ENCODE measurements at places on chromosomes 2 and 18. TPM values are rescaled to one million over a fixed set of nuclear protein-coding genes. Genes with fewer than 3 reads are reported as not detected.

GRCh38 chr2:132276571-132276981 is 114.8 kb upstream of the ANKRD30BL start:
- DNase-seq, result no peak

- no peak for DNase-seq
Measured at GRCh38 chr2:227674485-227674884, 7.9 kb downstream of the SCYGR5 start.

EPHA4 gene
- 72.6 TPM for total RNA-seq

DYNAP gene
- total RNA-seq, result not detected

- no peak for DNase-seq
Measured at GRCh38 chr18:24064391-24065100, 50.0 kb downstream of the TTC39C start.

DNA sequence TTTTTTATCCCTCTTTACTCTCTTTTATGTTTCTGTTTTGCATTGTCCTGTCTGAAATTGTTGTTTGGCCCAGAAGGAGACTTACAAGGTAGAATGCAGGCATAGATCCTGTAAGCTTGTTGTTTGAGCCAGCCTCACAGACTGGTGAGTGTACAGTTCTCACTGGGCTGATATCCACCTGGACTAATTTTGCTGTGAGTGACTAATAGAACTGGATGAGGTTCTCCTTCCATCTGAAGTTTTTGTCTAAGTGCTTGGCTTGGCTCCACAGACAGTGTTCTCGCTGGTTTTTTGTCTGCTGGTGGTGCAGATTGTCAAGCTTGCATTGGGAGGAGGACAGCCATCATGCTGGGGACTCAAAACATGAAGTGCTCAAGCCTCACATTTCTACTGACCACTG is 495.7 kb downstream of the TSN start:
- no peak for DNase-seq

DNA sequence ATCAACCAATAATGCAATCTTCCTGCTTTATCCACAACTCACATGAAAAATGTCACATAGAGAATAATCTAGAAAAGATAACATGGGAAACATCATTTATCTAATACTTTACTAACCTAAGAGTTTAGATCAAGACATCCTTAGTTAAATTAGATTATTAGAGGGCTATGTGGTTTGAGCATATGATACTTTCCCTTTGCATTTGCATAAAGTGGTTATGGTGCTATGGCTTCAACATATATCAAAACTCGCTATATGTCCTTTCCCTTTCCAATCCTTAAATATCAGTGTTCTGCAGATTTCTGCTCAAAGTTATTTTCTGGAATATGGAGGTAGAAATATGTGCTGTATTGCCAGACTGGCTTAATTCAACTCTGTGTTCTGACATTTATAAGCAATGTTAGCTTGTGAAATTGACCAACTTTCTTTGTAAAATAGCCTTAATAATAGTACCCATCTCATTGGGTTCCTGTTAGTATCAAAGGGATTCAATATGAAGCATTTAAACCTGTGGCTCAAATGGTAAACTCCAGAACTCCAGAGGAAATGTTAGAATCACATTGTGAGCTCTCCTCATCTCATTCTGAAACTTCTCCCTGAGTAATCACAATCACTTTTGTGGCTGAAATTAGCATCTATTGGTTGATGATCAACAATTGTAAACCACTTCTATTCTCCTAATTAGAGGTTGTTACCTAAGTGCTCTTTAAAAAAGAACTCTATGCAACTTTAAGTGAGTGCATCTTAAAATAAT is 1089.9 kb upstream of the SLC39A10 start:
- no peak for DNase-seq

NYAP2 gene
- 0.05 TPM for total RNA-seq

TRAPPC12 gene
- total RNA-seq, result 67.5 TPM

DNA sequence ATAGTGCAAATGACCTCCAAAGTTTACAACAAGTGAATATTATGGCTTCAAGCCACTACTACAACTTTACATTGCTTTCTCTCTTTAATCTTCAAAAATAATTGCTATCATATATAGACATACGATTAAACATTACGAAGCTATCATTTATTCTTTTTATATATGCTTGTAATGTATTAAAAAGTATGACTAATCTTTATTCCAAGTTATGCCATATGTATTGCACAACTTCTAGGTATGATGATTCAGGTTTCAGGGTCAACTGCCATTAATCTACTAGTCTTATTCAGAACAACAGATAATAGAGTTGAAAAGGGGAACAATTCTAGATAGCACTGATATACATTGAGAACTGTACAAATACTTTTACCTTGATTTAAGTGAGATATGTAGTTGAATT is 506.2 kb upstream of the TMEFF2 start:
- DNase-seq, result no peak

GRCh38 chr2:193778293-193778692 is 1583.6 kb upstream of the TMEFF2 start:
- no peak for DNase-seq

DNA sequence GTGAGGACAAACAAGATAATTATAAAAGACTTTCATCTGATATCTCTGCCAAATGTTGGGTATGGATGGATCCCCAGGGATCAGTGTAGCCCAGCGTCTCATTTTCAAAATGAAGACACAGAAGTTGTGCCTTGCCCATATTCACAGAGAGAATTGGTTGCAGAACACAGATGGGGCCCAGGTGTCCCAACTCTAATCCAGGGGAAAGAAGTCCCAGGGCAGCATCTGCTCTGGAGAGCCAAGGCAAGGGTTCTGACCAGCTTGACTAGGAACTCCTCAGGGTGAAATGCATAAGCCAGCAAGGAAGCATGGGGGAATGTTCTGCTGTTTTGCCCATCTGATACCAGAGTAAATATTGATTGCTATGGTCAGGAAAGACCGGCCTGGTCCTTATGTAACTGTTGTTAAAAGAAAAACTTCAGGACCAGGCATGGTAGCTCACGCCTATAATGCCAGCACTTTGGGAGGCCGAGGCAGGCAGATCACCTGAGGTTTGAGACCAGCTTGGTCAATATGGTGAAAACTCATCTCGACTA is 68.7 kb upstream of the CABLES1 start:
- no peak for DNase-seq

DNA sequence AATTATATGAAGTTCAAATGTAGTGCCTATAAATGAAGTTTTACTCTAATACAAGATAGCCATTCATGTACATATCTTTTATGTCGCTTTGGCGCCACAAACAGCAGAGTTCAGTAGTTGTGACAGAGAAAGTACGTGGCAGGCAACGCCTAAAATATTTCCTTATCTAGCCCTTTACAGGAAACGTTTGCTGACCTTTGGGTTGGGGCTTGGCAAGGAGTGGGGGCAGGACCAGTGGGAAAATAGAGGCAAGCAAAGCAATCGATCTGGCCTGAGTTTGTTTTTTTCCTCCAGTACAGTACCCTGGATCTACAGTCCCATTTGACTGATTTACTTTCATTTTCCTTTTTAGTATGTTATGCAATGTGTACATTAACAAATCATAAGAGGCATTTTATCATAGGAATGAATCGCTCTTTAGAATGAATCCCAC is 13.1 kb downstream of the CCDC68 start:
- DNase-seq, result no peak

DNA sequence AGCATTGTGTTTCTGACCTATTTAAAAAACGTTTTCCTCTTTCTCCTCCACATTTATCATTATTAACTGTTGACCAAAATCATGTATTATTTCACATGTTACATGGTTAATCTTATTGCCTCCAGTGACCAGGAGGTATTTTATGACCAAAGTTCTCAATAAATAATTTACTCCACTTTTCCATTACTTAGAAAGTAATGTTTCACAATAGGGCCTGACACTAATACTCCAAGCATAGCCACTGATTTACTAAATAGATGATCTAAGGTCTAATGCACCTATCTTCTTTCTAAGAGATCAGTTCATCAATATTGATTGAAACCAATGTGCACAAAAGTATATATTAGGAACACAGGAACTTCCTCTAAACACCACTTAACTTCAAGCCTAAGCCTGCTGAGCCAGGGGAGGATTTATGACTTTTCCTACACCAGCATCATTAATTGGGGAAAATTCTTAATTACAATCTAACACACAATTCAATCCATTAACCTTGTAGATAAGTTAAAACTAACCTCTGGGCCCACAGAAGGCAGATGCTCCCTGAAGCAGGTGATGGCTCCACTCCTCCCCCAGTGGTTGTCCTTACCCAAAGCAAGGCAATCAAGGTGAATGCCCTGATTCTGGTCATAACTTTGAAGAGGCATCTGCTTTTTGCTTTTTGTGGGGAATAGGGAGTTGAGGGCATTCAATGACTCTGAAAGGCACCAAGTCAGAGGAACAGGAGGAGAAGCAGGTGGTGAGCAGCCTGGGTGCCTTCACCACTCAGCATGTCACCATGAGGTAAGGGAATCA is 33.9 kb downstream of the RBMS1 start:
- no peak for DNase-seq

MERTK gene
- total RNA-seq, result 5.8 TPM

GCG gene
- not detected for total RNA-seq

CCL20 gene
- not detected for total RNA-seq

DNA sequence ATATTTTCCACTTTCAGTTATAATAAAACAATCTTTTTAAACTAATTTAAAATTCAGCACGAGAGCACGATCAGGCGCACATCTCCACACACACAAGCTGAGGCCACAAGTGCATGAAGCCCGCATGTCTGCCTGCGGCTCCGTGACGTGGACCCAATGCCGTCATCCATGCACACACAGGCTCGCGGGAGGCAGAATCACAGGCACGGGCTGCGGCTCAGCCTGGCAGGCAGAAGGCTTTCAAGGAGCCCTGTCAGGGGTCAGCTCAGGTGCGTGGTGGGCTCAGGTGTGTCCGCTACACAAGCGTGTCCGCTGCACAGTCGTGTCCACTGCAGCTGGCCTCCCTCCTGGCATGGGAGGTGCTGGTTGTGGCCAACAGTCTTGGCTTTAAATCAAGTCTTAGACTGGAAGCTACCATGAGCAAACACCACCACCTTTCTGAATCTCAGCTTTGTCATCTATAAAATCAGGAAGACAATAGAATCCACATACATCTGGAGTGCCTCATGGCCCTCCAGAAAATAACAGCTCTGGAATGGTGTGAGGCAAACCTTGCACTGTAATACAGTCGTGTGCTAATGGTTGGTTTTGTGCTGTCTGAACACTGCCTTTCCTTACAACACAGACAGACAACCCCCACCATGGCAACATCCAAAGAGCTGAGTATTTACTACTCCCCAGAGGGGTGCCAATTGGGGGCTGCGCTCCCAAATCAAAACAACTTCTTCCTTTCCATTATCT is 210.1 kb downstream of the NDUFA10 start:
- peak; percentile 70 for DNase-seq

DNA sequence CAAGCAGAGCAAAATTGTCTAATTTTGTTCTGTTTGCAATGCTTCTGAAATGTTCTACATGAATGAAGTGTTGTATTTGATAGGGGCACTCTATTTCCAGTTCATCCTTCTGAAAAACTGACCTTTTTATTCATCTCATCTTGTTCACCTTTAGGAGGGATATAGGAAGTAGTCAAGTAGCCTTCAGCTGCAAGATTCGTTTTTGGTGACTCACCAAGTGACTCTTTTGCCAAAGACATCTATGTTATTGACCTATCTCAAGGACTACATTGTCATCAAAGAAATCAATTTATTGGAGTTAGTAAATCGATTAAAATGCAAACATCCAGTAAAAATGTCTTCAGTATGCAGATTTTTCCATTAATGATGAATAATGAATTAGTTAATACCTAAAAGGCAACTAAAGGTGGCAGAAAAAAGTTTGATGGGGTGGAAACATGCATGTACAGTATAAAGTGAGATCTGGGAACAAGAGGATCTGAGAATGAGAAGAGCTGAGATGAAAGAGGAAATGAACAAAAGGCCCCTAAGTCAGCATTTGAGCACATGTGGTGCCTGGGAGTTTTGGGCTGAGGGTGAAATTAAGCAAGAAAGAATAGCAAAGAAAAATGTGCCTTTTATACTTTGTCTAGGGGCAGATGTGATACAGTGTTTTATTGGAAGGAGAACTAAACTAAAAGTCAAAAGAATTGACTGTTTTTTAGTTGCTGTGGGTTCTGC is 255.1 kb upstream of the LINC00305 start:
- no peak for DNase-seq

FLACC1 gene
- 12.0 TPM for total RNA-seq

- DNase-seq, result peak; percentile 63
Measured at GRCh38 chr2:239793836-239794235, 231.3 kb downstream of the NDUFA10 start.

- DNase-seq, result no peak
Measured at GRCh38 chr18:76564655-76565237, 69.7 kb upstream of the ZNF516 start.

- DNase-seq, result no peak
Measured at GRCh38 chr2:30763151-30763660, 44.0 kb downstream of the CAPN13 start.

- DNase-seq, result no peak
Measured at GRCh38 chr2:101893681-101894381, 97.9 kb upstream of the IL1R2 start.

DNA sequence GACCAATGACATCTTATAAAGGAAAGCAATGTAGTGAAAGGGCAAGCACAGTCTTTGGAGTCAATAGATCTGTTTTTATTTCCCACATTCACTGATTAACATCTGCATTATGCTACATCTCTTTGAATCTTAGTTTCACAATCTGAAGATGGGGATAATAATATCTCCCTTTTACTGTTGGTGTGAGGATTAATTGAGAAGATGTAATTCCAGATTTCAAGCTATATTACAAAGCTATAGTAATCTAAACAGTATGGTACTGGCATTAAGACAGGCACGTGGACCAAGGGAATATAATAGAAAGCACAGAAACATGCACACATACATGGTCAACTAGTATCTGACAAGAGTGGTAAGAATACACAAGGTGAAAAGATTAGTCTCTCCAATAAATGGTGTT is 45.3 kb downstream of the SLC4A5 start:
- DNase-seq, result no peak

SMCHD1 gene
- 34.8 TPM for total RNA-seq

DNA sequence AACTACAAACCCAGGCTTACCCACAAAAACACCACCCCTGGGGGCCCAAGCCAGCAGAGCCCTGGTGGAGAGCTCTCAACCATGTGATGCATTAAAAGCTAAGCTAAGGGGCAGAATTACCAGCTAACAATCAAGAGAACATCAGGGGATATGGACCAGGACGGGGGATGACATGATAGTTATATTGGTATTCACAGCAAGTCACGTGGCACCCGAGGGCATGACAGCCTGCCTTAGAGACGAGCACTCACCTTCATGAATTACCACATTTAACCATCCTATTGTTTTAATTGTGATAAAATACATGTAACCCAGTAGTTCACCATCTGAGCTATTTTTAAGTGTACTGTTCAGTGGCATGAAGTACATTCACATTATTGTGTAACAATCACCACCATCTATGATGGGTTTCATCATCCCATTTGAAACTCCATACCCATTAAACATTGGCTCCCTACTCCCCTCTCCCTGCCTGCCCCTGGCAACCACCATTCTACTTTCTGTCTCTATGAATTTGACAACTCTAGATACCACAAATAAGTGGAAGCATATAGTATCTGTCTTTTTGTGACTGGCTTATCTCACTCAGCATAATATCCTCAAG is 245.6 kb downstream of the ANAPC1 start:
- no peak for DNase-seq

DNA sequence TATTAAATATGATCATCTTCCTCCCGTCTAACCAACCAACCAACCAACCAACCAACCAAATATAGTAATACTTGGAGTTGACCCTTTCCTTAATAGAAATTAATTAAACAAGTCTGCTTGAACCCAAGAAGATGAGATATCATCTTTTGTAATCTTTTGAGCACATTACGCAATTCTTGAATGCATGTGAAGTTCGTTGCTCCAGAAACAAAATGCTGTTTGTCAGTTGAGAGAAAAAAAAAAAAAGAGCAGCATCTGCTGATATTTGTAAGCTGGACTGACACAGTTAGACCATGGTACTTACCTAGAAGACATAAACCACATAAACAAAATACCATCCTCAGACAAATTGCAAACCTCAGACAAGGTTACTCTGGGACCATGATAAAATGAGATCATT is 9.2 kb upstream of the SERPINB2 start:
- DNase-seq, result no peak

Data from cardiac septum (tissue), 1 donor.